ENCODE measurements at places on chromosomes 7 and 10.
A peak's percentile ranks its signal among the peaks of the same experiment; 100 is the strongest.

DNA sequence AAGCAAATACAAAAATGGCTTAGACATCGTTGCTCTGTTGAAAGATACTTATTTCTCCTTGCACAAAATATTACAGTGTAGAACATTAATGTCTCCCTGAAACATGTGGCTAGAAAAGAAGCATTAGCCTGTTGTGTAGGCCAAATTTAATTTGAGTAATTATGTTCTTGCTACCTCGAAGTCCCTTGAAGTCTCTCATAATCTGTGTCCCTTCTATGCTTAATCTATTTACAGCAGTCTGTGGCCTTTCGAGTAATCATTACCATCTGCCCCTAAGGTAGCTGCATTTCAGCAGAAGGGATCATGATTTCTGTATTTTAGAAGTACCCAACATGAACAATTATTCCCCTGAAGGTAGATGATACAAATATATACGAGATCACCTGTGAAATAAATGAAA lies 615.2 kb downstream of the GRM8 start:
- no peak for DNase-seq

DNA sequence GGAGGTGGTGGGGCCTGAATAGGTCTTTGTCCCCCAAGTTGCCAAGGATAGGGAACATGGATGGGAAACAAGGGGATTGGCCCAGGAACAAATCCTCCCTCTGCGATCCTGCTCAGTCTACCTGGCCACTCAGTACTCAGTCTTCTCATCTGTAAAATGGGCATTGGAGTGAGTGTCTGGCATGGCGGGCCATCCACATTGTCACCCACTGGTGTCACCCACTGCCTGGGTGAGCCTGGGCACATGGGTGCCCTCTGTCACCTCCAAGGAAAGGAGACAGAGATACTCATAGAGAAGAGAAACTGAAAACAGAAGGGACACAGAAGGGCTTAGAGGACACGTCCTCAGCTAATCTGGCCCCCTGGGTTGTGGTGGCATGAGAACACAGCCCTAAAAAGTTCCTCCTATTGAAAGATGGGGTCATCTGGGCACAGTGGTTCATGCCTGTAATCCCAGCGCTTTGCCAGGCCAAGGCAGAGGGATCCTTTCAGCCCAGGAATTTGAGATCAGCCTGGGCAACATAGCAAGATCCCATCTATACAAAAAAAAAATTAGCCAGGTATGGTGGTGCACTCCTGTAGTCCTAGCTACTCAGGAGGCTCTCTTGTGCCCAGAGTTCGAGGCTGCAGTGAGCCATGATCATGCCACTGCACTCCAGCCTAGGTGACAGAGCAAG lies 12.5 kb upstream of the TNRC18 start:
- no peak for DNase-seq

DNA sequence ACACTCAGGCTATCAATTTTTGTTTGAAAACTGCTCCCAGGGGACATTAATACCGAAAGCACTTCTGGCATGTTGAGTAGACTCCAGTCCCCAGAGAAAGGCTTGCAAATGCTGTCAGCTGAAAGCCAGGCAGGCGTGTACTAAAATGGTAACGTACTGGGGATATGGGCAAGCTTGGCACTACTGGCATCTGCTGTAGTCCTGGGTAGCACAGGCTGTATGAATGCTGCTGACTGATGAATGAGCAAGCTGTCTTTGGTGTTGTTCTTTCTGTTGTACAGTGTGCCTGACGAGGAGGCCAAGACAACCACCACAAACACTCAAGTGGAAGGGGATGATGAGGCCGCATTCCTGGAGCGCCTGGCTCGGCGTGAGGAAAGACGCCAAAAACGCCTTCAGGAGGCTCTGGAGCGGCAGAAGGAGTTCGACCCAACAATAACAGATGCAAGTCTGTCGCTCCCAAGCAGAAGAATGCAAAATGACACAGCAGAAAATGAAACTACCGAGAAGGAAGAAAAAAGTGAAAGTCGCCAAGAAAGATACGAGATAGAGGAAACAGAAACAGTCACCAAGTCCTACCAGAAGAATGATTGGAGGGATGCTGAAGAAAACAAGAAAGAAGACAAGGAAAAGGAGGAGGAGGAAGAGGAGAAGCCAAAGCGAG lies 53.5 kb upstream of the AGBL3 start:
- no peak for DNase-seq

GRCh38 chr10:118698421-118698820 lies 56.3 kb downstream of the CACUL1 start:
- peak; percentile 78 for DNase-seq

GRCh38 chr7:26398427-26398755 lies 106.7 kb downstream of the SNX10 start:
- DNase-seq: peak; percentile 78

GRCh38 chr10:21919906-21920305 lies 83.6 kb downstream of the DNAJC1 start:
- DNase-seq: no peak

DNA sequence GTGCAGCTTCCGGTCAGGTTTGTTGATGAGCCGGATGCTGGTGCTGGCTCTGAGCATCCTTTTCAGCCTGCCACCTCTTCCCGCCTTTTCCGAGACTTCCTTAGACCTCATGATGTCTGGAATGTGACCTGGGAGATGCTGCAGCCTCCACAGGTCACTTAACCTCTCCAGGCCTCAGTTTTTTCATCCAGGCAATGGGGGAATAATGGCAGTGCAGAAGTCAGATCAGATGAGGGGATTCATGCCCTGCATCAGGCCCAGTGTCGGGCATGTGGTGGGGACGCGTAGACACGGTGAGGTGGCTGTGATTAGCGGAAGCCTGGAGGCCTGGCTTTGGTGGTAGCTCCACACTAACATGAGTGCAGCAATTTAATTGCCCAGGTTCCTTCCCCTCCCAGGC lies 24.6 kb downstream of the PFKFB3 start:
- no peak for DNase-seq

- DNase-seq: no peak
Measured at GRCh38 chr10:6117711-6118110, 28.9 kb downstream of the RBM17 start.

DNA sequence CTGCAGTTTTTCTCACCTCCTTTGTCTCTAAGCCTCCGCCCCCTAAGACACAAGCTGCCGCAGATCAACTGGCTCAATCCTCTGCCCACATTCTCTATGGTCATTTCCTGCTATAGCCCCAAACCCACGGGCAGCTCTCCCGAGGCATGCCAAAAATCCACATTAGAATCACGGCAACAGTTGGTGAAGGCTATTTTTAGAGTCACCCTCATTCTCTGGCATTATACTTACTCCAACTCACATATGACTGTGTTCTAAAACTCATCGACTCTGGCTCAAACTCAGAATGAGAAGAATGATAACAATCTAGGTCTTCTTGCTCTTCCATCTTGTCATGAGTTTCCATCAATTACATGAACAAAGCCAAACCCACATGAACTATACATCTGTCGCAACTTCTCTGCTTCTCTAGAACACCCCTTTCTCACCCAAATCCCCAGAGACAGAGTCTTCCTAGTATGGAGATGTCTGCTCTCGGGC lies 10.9 kb upstream of the KIAA1549 start:
- DNase-seq: no peak

- no peak for DNase-seq
Measured at GRCh38 chr10:130814610-130815009, 496.9 kb downstream of the TCERG1L start.

DNA sequence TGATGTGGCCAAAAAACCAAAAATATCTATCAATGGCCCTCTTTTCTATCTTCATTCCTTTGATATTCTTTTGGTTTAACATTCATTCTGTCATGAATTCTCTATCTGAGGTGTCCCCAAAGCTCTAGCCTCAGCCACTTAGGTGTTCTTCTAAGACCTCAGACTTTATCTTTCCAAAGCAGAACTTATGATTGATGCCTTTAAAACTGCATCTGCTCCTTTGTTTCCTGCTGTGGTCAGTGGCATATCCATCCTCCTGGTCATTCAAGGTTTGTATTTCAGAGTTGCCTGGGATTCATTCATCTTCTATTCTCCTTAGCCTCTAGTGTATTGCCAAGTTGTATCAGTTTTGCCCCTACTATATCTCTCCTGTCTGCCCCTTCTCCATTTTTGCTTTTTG lies 30.6 kb downstream of the FHIP2A start:
- DNase-seq: no peak

DNA sequence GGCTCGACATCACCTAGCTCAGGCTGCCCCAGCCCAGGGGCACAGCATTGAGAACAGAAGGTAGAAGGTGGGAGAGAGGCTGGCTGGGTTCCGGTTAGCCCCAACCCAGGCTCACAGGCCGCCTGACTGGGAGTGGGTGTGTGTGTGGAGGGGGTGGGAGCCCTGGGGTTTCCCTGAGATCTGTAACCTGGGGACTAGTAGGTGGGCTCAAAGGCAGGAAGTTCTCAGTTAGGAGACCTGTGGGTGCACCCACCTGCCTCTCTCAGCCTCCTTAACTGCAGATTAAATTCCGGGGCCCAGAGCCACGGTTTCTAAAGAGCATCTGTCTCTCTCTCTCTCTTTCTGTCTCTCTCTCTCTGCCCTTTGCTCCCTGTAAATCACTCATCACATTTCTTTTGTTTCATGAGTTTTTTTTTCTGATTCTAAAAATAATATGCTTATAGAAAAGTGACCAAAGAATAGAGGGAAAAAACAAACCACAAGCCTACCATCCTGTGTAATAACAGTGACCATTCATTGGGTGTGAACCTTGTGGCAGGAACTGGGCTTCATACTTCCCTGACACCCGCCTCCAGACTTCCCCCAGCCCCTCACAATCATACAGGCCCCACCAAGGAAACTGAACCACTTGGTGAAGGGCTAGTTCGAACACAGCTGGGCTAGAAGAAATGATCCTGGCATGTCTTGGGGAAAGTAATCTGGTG lies 83.4 kb upstream of the SMNDC1 start:
- DNase-seq: peak; percentile 67

GRCh38 chr10:122459561-122460273 lies 1.6 kb upstream of the HTRA1 start:
- DNase-seq: no peak

DNA sequence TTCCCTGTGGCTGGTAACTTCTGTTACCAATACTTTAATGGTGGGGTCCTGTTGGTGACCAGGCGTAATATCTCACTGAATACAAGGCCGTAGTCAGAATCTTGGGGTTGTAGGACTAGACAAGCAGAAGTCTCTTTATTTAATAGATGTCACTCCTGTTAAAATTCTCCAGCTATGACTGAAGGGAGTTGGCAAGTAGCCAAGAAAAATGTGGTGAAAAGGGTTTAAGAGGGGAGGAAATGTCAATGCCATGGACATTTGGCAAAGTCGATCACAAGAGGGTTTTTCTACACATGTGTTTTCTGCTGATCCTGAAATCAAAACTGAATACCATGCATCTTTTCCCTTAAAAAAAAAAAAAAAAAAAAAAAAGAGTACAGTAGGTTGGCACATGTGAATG lies 533.5 kb downstream of the AUTS2 start:
- no peak for DNase-seq

GRCh38 chr10:53402594-53402993 lies 630.0 kb upstream of the MBL2 start:
- DNase-seq: no peak

- DNase-seq: peak; percentile 92
Measured at GRCh38 chr10:96586419-96587263, at the start of gene TM9SF3. TM9SF3 (minus strand) TSS chr10:96587012; CDS start chr10:96586835, 177 bp downstream.

DNA sequence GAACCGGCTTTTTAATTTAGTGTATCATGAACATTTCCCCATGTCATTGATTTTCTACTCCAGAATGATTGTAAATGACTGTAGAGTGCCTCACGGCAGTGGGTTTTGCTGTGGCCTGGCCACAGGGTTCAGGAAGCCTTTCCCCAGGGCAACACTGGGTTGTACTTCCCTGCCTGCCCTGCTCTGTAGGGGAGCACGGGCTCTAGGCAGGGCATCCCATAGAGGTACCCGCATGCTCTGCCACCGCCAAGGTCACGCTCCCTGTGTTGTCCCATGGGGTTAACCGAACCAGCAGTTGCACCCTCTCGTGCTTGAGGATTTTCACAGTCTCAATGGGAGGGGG lies 63.8 kb downstream of the BPGM start:
- DNase-seq: no peak

DNA sequence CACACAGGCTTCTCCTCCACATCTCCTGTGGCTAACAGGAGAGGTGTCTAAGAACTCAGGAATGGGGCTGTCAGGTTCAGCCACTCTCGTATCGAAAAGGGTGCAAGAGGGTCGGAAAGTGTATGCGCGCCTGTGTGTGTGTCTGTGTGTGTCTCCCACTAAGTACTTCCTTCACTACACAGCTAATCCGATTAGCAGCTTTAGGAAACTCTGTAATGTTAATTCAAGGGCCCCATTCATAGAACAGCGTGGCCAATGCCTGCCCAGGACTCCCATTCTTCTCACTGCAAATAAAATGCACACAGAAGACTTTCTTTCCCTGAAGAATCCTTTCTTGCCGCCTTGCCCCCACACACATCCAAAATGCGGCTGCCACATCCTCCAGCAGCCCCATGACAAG lies 39.9 kb downstream of the TLL2 start:
- no peak for DNase-seq

DNA sequence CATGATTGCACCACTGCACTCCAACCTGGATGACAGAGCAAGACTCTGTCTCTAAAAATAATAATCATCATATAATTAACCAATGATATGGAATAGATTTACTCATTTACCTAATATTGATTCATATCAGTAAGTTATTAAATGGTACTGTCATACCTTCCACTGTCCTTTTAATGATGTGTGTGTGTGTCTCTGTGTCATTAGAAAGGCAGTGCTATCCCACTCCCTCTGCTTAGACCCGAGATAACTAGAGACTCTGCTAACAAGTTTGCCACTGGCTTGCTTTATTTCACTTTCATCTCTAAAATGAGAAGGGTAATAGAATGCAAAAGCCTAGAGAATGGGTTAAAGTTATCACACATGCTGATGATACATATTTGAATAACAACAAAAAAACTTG lies 21.1 kb downstream of the MCM10 start:
- no peak for DNase-seq

DNA sequence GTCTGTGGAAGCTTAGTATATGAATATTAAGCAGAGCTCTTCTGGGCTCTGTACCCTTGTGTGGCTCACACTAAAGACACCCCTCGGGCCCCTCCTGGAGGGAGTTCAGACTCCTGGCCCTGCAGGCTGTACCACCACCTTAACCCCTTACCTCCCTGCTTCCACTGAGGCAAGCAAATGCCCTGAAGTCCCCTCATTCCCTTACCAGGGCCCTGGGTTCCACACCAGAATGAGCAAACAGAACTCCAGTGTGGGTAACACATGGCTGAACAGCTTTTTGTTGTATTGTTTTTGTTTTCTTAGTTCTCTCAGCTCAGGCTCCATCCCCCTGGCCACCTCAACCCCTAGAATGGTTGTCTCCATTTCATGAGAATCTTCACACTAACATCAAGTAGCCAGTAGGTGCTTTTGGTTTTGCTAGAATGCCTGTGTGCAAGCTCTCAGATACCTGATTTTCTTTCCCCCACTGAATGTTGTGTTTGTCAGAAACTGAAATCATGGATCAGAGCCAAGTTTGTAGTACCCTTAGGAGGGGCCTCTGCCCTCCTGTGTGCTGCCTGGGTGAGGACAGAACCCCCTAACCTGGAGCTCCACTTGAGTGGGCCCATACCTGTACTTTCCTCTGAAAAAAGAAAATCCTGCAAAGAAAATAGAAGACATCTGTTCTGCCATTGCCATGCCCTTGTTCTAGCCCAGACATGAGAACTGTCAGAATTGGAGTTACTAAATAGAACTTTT lies 2.8 kb upstream of the WAPL start:
- DNase-seq: no peak
